Left cardiac atrium (tissue), 4 donors: ENCODE measurements at places on chromosomes 11 and 22.

DNA sequence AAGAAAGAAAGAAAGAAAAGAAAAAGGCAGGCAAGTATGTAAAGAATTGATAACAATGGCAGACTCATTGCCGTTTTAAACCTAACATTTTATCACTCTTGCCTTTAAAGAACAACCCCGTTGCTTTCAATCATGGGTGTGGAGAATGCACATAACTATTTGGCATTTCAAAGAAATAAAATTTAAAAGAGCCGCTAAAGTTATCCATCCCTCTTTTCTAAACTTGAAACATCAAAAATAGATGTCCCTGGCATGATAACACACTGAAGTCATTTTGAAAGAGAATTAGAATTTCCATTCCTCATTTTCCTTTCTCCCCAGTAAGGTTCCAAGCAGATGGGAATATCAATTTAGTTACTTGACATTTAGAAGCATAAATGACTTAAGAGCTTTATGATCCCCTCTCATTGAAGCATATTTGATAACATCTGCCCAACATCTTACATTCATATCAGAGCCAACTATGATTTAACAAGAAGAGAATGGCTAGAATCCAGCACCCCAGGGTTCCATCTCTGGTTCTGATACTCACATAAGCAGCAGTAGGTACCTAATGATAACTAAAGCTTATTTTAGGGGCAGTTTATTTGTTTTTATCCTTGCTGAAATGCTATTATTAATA is 529.6 kb upstream of the LRRC4C start:
- no peak for DNase-seq

DNA sequence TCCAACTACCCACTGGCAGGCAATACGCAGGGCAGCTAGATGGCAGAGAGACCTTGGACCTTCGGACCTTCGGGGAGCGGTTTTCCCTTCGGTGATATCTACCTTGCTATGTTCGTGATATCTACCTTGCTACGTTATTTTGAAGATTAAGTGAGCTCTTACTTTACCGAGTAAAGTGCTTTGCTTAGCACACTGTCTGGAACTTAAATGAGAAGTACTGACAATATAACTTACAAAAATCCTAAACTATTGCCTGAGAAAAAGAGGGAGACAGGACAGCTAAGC is 1.0 kb upstream of the PRDM10 start:
- no peak for DNase-seq

DNA sequence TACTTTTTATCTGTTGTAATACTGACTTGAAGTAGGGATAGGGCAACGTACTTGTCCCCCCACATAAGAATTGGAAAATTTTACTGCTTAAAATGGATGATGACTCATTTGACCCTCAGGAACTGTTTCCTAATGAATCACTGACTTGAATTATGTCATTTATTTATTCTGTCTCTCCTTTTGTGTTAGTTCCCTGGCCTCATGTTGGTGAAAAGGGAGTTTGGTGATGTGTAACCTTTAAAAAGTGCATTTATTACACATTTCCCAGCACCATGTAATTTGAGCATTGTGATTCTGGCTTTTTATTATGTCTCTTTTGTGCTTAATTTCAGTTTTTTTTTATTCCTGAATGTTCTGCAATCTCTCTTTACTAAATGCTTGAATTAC is 20.3 kb upstream of the PGM2L1 start:
- DNase-seq = no peak

DNA sequence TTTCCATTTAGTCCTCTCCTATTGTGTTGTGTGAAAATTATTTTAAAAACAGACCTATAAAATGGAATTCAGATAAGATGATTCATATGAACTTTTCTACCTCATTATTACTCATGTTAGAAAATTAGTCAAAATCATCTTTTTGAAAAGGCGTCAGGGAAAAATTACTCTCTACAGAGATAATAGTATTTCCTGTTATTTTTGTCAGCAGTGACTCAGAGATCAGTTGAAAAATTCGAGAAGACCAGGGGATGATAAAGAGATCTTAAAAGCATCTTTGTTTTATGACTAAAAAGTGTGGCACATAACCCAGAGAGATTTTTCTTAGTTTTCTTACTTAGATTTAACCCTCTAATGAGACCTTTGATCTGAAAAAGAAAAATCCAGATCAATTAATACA is 157.9 kb upstream of the CARD18 start:
- DNase-seq = no peak

DNA sequence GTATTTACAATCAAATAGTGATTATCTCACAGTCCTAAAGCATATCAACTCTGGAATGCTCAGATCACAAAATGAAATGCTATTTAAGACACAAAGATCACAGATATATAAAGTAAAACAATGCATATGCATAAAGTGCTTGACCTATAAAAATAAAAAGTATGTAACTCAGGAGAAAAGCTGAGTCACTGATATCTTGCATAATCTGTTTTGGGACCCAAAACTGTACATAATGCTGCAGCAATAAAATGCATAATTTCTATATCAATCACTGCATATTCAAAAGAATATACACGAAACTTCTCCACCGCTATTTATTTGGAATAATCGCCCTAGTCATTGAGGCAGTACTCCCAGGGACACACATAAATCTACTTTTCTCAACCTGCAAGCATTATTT is 34.9 kb upstream of the GRIA4 start:
- DNase-seq = no peak

GRCh38 chr22:26545385-26545784 is 33.1 kb upstream of the TFIP11 start:
- DNase-seq = no peak

GRCh38 chr22:17086788-17087497 is 2.1 kb downstream of the IL17RA start:
- DNase-seq = no peak

DNA sequence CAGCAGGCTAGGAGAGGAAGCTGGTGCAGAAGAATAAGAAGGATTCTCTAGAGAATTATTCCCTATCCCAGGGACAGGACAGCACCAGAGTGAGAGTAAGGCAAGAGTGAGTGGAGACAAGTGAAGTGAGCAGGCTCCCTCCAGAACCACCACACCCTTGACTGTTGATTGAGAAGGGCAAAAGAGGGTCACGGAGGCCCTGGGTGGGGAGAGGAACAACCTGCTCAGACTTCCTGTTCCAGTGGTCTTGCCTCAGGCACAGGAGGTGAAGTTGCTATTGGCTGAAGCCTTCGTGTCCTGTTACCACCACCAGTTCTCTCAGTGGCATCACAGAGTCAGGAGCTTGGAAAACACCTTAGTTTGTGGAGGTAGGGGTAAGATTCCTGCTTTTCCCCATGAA is 51.7 kb upstream of the CCDC89 start:
- no peak for DNase-seq

DNA sequence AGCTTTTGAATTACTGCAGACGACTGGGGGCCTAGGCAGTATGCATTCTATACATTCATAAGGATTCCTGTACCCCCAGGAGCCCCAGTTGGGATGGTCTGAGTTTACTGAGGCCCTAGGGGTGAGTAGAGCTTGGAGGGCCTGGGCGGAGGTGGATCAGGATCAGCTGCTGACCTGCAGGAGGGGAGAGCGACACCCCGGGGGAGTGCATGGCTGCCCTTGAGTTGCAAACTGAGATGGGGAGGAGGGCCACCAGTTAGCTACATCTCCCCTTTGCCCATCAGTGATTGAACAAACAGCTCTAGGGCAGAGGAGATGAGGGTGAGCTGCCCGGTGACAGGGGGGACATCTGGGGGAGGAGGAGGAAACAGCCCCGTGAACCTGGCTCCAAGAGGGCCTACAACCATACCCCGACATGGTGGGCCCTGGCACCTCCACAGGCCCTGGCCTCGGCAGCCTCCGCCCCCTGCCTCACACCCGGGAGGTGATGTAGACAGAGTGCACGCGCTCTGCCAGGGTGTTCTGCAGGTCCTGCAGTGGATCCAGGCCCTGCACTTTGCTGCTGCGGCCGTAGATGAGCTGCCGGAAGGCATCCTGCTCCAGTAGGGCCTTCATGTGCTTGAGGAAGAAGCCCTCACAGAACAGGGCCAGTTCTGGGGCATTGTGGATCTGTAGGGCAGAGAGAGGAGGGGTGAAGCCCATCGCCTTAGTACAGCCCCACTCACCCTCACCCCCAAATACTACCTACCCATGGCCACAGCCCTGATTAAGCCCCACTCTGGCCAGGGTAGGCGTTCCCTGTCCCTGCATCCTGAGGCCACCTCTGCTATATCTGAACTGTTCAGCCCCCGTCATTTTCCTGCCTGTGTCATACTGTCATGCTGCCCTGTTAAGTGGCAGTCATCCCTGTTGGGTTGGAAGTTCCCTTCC is 46.8 kb downstream of the NAT10 start:
- no peak for DNase-seq

DNA sequence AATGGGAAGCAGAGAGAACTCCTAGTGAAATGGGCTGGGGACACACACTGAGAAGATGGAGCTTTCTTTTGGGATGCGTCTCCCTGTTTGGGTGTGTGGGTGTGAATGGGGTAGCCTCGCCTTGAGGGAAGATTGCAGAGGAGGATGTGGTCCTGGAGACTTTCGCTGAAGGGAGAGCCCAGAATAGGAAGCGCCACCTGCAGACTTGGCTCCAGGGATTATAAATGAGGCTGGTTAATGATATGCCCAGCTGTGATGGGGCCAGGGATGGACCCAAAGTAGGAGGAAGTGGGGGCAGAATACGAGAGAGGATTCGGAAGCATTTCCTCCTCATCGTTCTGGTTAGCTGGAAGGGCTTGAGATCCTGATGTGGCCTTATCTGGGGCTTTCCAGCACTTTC is 13.7 kb downstream of the RELT start:
- DNase-seq = peak; percentile 5

GRCh38 chr11:27722953-27723344 is 22.7 kb upstream of the BDNF start:
- no peak for DNase-seq

- DNase-seq = no peak
These were observed 12.3 kb downstream of the ENDOD1 start for GRCh38 chr11:95101935-95102334.

DNA sequence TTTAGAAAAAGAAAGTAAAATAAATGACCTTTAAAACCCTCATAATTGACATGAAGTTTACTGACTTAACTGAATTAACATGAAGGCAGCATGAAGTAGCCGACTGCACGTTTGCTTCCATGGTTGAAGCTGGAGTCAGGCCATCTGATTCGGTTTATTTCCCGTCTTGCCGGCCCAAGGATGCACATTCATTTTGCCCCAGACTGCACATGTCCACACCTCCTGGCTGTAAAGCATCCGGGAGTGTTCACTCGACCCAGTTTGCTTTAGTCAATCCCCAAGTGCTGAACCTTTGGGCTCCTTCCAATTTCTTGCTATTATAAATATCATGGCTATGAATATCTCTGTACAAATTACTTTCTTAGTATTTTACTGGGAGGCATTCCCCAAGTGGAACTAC is 17.7 kb upstream of the TUB start:
- DNase-seq = no peak

DNA sequence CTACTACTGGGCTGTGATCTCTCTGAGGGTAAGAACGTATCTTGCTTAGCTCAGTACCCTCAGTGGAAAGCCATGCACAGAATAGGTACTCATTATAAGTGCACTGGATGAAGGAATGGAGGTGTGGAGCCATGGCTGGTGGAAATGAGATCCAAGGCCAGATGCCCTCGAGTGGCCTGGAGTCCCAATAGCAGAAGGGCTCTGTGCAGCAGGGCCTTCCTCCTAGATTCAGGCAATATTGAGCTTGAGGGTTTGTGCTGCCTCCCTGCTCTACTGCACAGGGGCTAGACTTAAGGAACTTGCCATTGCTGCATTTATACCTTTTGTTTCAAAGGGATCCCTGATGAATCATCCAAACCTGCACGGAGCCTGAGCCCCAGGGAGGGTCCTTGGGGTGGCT is 33.6 kb upstream of the TUB start:
- DNase-seq = no peak

DNA sequence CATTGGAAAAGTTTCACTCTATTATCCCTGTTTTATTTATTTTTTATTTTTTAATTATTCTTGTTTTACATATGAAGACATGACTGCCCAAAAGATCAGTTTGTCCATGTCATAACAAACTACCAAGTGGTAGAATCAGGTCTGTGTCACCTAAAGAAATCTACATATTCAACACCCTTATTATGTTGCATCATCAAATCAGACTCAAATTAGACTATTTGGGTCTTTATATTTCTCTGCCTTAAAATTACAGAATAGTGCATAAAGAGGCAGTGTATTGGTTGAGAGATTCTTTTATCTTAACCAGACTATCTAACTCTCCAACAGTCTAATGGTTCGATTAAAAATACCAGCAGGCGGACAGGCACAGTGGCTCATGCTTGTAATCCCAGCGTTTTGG is 18.5 kb upstream of the ATP5MG start:
- no peak for DNase-seq

DNA sequence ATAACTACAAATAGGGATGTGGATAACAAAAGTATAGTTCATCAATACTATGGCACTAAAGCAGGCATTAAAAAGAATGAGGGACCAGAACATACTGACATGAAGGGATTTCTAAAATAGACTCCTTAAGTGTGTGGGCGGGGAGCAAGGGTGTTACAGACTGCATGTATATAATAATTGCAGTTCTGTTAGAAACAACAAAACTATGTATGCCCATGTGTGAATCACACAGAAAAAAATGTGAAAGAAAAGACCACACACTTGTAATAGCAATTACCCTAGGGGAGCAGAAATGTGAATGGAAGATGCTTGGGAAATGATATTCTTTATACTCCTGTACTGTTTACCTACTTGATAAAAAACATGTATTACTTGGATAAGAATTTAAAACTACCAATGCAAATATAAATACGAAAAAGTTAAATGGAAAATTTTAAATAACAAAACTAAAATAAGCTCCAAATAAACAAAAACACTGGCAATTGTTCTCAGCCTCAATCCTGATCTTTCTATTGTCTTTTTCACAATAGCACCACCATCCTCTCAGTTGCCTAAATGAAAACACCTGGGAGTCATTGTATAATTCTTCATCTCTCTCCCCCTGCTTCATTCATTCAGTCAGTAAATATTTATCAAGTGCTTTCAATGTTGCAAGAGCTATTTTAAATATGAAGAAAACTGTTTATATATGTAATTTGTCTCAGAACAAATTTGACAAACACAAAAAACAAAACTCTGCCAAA is 129.8 kb downstream of the FCHSD2 start:
- DNase-seq = no peak

GRCh38 chr11:15901790-15902189 is 454.6 kb downstream of the SOX6 start:
- no peak for DNase-seq

DNA sequence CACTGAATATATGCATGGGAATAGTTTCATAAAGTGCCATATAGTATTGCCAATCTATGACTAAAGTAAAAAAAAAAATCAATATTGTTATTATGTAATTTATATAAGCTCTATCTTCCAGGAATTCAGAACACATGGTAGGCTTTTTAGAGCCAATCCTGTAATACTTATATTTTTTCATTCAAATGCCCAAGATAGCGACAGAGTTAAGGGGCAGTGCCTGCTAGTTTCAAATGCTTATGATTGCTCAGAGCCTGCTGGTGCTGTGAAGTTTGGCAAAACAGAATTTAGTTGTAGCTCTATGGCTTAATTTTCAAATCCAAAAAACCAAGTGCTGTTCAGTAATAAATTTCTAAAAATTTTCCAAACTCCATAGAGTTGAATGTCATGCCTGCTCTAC is 39.0 kb upstream of the BLID start:
- no peak for DNase-seq

GRCh38 chr11:111925953-111926352 is 7.2 kb downstream of the C11orf52 start:
- no peak for DNase-seq
